ENCODE measurements at places on chromosomes 5 and 9.
A peak's percentile ranks its signal among the peaks of the same experiment; 100 is the strongest.

DNA sequence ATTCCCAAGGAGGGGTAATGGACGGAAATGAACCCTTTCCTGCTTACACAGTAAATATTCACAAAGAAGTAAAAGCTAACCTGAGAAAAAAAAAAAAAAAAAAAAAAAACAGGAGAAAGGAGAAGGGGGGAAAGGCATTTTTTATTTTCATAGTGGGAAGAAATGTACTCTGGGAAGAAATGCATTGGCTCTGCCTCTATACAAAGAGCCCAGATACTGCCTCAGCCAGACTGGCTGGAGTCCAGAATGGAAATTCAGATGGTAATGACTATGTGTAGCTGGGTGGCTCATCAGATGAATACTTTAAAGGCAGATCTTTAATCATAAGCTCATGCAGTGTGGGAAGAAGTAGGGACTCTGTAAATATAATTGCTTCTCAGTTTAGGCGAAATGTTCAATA lies 124.9 kb upstream of the ZNF608 start:
- DNase-seq: peak; percentile 12

DNA sequence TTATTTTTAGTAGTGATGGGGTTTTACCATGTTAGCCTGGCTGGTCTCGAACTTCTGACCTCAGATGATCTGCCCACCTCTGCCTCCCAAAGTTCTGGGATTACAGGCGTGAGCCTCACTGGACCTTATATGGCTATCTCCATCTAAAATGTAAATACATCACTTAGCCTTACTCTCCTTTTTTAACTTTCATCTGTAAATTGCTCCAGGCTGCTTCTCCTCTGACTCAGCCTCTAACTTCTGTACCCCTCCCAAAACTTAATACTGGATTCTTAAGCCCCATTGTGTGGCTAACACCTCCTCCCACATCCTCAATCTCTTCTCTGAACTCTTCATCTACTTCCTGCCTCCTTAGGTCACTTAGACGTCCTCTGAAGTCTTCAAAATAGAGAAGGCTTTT lies 4.0 kb downstream of the SNX30 start:
- no peak for DNase-seq

DNA sequence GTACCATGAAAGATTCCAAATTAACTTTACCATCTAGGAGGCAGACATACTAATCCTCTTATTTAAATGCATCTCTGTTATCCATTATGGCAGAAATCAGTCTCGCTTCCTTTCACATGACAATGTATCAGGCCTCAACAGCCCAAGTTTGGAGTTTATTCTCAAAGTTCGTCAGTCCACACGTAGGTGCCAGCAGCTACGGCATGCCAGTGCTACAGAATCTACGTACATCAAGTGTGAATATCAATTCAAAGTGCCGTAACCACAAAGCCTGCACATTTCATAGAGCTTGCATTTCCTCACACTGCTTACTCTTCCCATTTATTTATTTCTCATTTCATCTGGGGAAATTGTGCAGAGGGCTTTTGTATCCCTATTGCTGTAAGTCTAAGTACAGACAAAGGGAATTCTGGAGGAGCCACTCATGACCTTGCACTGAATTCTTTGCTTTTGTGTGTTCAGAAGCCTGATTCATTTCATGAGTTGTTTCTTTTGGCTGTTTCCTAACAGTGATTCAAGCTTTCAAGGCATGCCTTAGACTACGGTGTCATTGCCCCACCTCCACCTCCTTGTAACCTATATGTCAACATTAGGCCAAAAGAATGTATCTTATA lies 10.0 kb downstream of the ENC1 start:
- peak; percentile 84 for DNase-seq

GRCh38 chr5:148683651-148684050 lies 29.3 kb upstream of the HTR4 start:
- no peak for DNase-seq

DNA sequence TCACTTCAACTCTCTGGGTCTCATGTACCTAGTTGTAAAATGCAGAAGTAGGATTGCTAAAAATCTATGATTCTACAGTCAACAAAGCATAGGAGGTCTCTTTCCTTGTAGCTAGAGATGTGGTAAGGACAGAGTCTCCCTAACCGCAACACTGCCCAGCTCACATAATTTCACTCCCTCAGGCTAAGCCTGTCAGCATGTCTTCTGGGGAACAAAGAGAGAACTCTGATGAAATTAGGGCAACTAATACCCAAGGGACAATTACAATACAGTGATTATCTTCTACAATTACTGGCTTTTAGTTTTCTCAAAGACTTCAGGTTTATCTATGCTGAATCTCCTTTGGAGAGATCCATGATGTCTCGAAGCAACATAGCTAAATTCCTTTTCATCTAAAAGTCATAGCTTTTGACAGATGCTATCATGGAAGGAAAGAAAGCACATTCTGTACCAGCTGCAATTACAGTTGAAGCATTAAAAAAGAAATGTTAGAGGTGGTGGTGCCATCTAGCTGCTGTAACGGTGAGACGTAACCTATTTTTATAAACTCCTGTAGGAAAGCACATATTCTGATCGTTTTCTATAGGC lies 141.1 kb upstream of the TARS1 start:
- DNase-seq: peak; percentile 74

GRCh38 chr5:16644301-16644889 lies 27.6 kb upstream of the RETREG1 start:
- DNase-seq: no peak

- no peak for DNase-seq
Observed at GRCh38 chr5:91434348-91434747, 51.2 kb upstream of the ARRDC3 start.
